ENCODE measurements at places on chromosomes 1 and 21. TPM values are rescaled to one million over a fixed set of nuclear protein-coding genes. Genes with fewer than 3 reads are reported as not detected.

CD48 gene
- total RNA-seq, result not detected

GRCh38 chr1:168982778-168983177 lies 123.7 kb upstream of the ATP1B1 start:
- DNase-seq, result no peak

PKP1 gene
- total RNA-seq, result 0.07 TPM

- peak; percentile 83 for DNase-seq
Measured at GRCh38 chr1:203325026-203325417, 19.7 kb downstream of the BTG2 start.

DNA sequence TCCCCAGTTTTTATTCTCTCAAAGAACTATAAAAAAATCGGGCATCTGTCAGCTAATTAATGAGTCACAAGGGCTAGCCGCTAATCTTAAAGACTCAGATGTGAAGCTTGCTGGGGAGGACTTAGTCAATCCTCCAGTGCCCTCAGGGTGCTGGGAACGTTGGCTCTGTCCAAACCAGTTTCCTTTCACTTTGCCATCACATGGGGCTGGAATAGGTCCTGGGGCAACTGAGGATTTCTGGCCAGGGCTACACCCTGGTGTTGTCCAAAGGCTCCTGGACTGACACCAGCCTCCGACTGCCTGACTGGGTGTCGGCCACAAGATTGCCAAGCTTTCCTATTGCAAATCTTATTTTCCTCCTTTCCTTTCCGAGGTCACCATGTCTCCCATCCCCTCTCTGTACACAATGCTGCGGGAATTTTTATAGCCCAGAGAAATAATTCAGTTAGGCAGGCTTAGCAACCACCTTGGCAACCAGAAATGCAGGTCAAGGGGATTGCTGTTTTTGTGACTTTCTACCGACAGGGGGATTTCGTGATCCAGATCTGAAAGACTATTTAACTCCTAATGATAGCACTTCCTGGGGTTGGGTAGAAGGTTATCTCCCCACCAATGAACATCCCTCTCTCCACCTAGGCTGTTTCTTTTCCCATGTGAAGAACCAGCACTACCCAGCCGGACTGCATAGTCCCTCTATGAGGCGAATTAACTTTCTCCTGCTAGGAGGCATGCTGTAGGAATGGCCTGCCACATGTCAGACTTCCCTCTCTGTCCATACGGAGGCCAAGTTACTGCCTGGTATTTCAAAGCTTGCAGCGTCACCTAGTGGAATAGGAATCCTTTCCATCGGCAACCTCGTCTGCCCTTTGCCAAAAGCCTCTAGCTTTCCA lies 29.9 kb upstream of the CTBS start:
- DNase-seq, result peak; percentile 88

DNA sequence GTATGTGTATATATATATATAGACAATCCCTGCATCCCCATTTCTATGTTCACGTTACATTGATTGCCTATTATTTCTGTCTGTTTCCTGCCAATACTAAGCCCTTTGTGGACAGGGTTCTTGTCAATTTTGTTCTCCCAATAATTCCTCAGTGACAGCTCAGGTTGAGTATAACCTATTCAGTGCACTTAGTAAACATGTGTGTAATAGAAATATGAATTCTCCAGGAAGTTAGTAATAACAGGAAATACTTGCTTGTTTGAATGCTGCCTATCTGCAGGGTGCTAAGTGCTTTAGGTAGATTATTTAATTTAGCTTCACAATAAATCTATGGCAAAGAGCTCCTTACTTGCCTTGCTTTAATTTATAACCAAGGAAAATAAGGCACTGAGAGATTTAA lies 52.8 kb upstream of the PTGFR start:
- no peak for DNase-seq

DNA sequence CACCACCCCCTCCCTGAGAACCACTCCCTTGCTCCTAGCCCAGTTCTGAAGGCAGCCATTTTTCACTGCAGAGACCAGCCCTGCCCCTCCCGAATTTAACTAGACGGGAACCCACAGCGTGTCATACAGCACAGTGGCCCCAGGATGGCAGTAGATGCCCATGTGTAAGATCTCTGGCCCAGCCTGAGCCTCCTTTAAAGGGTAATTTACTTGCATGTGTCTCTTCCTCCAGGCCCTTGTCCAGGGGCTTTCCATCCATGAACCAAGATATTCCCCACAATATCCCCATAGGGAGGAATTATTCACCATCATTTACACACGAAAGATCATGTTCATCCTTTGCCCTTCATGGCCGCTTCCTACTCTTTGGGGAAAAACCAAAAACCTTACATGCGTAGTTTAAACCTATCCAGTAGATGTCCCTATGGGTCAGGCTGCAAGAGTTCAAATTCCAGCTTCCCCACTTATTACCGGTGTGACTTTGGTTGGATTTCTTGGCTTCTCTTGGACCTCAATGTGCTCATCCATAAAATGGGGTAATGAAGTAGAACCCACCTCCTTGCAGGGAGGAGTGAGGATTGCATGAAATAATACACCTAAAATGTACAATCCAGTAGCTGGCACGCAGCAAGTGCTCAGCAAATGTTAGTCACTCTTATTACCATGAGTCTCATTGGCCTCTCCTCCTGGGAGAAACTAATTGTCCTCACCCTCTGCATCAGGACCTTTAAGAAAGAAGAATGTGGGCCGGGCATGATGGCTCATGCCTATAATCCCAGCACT lies 4.0 kb upstream of the LACTBL1 start:
- peak; percentile 72 for DNase-seq

EPS8L3 gene
- not detected for total RNA-seq

GRCh38 chr1:29845910-29846309 lies 609.6 kb downstream of the PTPRU start:
- no peak for DNase-seq

GNPAT gene
- total RNA-seq, result 32.5 TPM

GRCh38 chr1:210061992-210062391 lies 124.0 kb downstream of the SYT14 start:
- DNase-seq, result no peak

DNA sequence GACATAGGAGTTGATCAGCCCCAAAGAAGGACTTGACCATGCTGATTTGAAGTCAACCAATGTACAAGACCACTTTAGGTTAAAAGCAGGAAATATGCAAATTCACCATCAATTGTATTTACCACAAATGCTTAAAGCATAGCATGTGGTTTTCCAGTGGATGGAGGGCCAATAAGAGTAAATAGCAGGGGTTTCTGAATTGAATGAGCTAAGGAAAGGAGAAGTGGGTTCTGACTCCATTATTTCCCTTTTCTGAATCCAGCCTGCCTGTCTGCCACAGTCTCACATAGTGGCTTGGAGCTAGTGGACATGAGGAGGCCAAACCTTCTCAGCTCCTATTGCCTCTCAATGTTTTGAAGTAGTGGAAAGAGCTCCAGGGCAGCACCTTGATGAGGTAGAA lies 7.2 kb upstream of the TNFSF18 start:
- DNase-seq, result no peak

- DNase-seq, result no peak
Measured at GRCh38 chr1:153577138-153577537, 11.5 kb upstream of the S100A2 start.
